LHCN-M2 (cell line): ENCODE measurements at places on chromosomes 1 and 21. TPM values are rescaled to one million over a fixed set of nuclear protein-coding genes. Genes with fewer than 3 reads are reported as not detected.
A peak's percentile ranks its signal among the peaks of the same experiment; 100 is the strongest.

Gene MROH7
- total RNA-seq = not detected in 2 replicates

DNA sequence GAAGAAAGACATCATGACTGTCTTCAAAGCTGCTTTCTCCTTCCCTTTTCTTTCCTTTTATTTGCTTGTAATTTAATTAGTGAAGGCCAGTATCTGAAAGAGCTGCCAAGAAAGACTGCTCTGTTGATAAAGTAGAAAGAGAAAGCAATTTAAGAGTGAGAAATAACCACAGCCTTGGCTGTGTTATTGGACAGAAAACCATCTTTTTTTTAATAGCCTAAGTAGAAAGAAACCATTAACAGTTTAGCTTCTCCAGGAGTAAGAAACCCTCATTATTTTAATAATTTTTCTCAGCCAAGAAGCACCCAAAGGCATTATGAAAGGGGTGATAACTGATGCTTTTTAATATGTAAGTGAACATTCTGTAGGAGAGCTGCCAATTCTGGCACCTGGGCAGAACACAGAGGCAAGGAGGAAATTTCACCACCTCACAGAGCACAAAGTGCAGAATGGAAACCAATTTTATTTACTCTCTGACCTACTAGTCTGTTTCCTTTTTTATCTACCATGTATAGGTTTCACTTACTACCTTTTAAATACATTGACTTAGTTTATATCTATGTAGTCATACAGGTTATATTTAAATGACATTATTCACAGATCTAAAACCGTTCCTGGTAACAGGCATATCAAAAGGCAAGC, 703.2 kb downstream of the MRPL39 start:
- DNase-seq = no peak

DNA sequence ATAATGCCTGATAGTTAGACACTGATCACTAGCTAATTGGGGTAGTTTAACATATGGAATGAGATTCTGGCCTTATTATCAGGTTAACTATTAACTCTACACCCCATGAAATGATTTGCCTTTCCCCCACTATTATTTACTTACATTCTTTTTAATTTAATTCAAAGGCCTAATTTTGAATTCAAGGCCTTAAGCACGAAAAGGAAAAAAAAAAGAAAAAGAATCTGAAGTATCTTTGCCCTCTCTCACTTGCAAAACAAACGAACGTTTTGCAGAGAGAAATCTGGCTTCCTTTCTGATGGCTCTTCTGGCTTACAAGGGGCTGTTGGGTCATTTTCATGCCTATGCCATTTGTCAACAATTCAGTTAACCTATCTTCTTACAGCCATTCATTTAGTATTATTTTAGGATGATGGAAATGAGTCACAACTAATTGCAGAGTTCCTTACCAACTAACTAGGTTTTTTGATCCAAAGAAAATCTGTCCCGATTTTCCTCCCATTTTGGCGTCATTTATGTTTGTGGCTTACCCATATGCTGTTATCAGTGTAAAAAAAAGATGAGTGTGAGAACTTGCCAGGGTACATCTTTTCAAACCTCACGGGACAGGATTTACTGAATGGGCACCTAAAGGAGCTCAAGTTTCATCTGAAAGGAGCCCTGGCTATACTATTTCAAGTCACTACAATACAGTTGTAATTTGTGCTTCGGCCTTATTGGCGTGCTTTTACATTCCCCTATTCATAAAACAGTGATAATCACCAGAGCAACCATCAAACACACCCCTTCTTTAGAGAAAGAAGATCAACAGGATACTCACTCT, 1.9 kb upstream of the ERRFI1 start:
- peak; percentile 88 for DNase-seq

- DNase-seq = peak; percentile 80
Measured at GRCh38 chr21:45974073-45975019, 7.2 kb upstream of the COL6A1 start.

DNA sequence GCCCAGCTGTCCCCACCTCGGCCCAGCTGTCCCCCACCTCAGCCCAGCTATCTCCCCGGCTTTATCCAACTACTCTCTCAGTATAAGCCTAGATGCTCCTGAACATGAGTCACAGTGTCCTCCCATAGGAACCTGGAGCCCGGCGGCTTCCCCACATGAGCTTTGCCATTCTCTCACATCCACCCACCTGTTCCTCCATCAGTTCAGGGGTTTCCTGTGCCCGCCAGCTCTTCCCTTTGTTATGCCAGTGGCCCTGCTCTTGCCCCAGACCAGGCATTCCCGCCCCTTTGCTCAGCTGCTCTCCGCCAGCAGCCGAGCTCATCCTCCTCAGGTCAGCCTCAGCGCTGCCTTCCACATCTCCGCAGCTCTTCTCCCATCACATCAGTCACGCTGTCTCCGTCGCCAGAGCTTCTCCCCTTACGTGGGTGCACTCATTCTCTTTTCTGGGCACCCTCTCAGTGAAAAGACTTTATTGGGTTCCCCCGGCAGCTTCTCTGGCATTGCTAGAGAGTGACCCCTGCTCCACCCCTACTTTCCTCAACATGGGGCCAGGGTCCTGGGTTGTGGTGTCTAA, 89.5 kb upstream of the CSF3R start:
- DNase-seq = no peak

- DNase-seq = no peak
Measured at GRCh38 chr1:109307274-109308021, 637 bp upstream of the MYBPHL start.

GRCh38 chr1:206832352-206832880, 33.0 kb upstream of the IL20 start:
- no peak for DNase-seq

DNA sequence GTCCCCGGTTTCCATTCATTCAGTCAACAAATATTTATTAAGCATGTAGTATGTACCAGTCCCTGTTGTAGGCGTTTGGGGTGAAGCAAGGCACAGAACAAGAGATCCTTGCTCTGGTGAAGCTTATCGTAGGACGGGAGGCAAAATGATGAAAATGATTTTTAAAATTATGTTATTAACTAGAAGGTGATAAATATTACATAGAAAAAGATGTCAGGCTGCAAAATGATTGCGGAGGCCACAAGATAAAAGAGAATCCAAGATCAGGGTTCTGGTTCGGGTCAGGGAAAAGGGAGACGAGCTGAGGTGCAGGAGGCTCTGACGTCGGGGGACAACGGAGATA, 602 bp upstream of the CGN start:
- DNase-seq = no peak

Gene FCRL1
- total RNA-seq = not detected in 2 replicates

DNA sequence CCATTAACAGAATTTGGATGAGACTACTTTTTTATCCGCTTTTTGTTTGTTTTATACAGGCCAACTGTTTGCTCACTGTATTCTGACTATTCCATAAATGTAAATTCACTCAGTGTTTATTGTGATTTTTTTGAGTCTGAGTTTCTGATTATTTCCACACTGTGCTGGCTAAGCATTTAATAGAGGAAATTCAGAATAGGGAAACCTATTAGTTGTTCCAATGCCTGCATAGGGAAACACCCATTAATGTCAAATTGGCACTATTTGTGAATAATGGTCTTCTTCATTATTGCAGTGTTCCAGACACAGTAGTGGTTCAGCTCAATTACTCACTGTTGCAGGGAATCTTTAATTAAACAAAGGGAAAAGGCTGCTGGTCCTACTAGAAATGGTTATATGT, 174.7 kb upstream of the SGIP1 start:
- no peak for DNase-seq

Gene PLOD1
- 355 and 458 TPM in 2 replicates for total RNA-seq
